ENCODE measurements at places on chromosomes 4 and X. TPM values are rescaled to one million over a fixed set of nuclear protein-coding genes. Genes with fewer than 3 reads are reported as not detected.

DNA sequence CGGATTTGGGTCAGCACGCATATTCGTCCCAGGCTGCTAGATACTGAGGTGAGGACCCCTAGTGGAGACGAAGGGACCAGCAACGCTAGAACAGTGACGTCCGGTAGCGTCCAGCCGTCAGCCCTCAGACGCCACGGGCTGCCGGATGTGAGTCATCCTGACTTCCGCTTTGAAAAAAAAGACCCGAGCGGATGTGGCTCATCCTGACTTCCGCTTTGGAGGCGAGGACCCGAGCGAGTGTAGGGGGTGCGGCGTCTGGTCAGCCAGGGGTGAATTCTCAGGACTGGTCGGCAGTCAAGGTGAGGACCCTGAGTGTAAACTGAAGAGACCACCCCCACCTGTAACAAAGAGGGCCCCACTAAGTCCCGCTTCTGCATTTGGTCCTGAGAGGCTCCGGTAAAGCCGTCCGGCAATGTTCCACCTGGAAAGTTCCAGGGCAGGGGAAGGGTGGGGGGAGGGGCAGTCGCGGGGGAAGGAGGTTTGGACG is at the start of gene MAGEB2:
Gene MAGEB2 (plus strand): TSS at position 207 of the 487 bp plus-strand sequence. CDS start 3,018 bp downstream, outside the sequence.
- H3K27me3 ChIP-seq, result peaks cover 9% of the 10 kb centered on the region
- H3K27ac ChIP-seq, result no peak within 1 kb of the TSS
- H3K36me3 ChIP-seq, result no peaks in the 10 kb centered on the region
- DNase-seq, result no peak

- H3K4me3 ChIP-seq, result no peak overlapping the region
- no peak overlapping the region for H3K27ac ChIP-seq
- H3K27me3 ChIP-seq, result no peaks in the 10 kb centered on the region
- H3K36me3 ChIP-seq, result no peaks in the 10 kb centered on the region
Observed at GRCh38 chr4:35867057-35867456, 377.3 kb downstream of the ARAP2 start.

- H3K27me3 ChIP-seq, result no peaks in the 10 kb centered on the region
- no peak overlapping the region for H3K27ac ChIP-seq
- no peaks in the 10 kb centered on the region for H3K36me3 ChIP-seq
Observed at GRCh38 chr4:80614319-80614718, 278.8 kb downstream of the CFAP299 start.

- no peaks in the 10 kb centered on the region for H3K27me3 ChIP-seq
- peaks cover 6% of the 10 kb centered on the region for H3K4me1 ChIP-seq
- H3K27ac ChIP-seq, result no peak overlapping the region
- H3K36me3 ChIP-seq, result peaks cover 5% of the 10 kb centered on the region
Observed at GRCh38 chrX:55767100-55767499, 49.6 kb downstream of the RRAGB start.

GRCh38 chr4:1658146-1658545 is 26.0 kb downstream of the FAM53A start:
- H3K27me3 ChIP-seq, result peaks cover 2% of the 10 kb centered on the region
- H3K4me1 ChIP-seq, result no peaks in the 10 kb centered on the region
- H3K4me3 ChIP-seq, result no peak overlapping the region
- DNase-seq, result no peak
- H3K27ac ChIP-seq, result no peak overlapping the region
- no peaks in the 10 kb centered on the region for H3K36me3 ChIP-seq

DNA sequence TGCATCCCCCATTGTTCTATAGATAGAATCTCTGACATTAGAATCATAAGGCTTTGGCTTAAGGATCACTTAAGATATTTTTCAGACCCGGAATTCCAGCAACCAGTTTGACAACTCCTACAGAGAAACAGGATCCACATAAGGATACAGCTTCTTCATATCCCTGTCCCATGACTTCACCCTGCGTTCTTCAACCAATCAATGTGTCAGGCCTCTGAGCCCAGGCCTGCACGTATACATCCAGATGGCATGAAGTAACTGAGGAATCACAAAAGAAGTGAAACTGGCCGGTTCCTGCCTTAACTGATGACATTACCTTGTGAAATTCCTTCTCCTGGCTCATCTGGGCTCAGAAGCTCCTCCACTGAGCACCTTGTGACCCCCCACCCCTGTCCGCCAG is 85.1 kb downstream of the MFAP3L start:
- peaks cover 8% of the 10 kb centered on the region for H3K27me3 ChIP-seq
- peaks cover 6% of the 10 kb centered on the region for H3K4me1 ChIP-seq
- H3K4me3 ChIP-seq, result no peak overlapping the region
- H3K36me3 ChIP-seq, result no peaks in the 10 kb centered on the region

GRCh38 chr4:7506119-7506518 is 71.4 kb upstream of the PSAPL1 start:
- H3K27me3 ChIP-seq, result peaks cover 52% of the 10 kb centered on the region
- no peak for DNase-seq
- peaks cover 6% of the 10 kb centered on the region for H3K4me1 ChIP-seq
- no peaks in the 10 kb centered on the region for H3K36me3 ChIP-seq
- no peak overlapping the region for H3K27ac ChIP-seq

DNA sequence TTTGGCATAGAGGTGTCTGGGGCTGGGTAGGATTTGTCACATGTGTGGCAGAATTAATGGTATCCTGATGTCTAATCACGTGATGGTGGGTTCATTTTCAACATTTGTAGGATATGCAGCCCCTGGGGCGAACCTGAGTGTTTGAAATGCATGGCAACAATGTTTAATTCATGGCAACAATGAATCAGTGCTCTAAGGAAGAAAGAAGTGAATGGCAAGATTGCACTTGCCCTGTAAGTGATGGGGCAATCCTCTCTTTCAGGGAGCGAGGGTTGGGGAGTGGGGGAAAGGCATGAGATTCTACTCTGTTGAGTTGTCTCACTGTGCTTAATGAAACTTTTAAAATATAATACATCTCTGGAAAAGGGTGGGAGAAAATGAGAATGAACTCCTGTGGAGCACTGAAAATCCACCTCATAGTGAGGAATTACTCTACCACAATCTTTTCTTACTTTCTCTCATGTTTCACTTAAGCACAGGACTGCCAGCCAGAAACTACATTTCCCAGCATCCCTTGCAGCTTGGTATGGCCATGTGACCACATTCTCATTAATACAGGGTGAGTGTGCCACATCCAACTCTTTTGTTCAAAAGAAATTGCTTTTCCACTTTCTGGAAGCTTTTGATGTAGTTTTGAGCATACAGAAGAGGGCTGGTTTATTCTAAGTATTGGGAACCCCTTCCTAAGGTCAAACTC is 64.0 kb upstream of the PGM2 start:
- peak; percentile 29 for DNase-seq
- H3K4me3 ChIP-seq, result no peak overlapping the region
- peaks cover 5% of the 10 kb centered on the region for H3K4me1 ChIP-seq
- peaks cover 24% of the 10 kb centered on the region for H3K27me3 ChIP-seq

DNA sequence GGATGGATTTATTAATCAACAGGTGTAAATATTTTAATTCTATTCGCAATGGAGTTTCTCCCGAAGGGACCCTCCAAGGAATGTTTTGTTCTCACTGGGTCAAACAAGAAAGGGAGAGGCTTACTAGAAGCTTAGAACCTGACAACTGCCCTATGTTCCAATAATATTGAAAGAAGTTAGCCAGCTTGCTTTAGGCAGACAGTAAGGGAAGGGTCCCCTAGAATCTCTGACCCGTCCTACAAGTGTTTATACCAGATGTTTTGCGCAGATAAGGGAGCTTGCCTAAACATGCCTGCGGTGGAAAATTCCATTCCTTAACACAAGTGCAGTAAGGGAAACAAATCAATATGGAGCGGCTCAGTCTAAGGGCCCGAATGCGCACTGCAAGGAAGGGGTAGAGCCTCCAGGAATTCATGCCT is 17.7 kb downstream of the IL21 start:
- no peak overlapping the region for H3K4me3 ChIP-seq
- peaks cover 11% of the 10 kb centered on the region for H3K4me1 ChIP-seq
- H3K36me3 ChIP-seq, result no peaks in the 10 kb centered on the region
- no peak overlapping the region for H3K27ac ChIP-seq
- DNase-seq, result no peak

- no peaks in the 10 kb centered on the region for H3K27me3 ChIP-seq
- no peak overlapping the region for H3K4me3 ChIP-seq
- no peaks in the 10 kb centered on the region for H3K36me3 ChIP-seq
- H3K27ac ChIP-seq, result no peak overlapping the region
Observed at GRCh38 chrX:121671649-121672048, 624.2 kb downstream of the GLUD2 start.

DNA sequence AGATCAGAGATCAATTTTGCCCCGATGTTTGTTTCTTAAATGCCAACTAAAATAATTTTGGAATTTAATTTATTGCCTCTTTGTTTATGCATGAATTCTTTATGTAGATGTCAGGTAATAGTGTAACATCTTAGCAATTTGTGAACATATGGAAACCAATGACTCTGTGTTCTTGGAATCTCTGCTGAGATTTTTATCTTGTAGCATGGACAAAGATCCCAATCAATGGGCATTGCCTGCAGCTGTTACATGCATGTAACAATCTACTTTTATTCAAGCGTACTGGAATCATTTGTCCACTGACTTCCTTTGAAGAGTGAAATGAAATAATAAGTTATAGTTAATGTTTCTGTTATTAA is 61.6 kb upstream of the ARSJ start:
- H3K27me3 ChIP-seq, result no peaks in the 10 kb centered on the region
- DNase-seq, result peak; percentile 47
- peak overlapping the region; percentile 40 for H3K4me3 ChIP-seq
- peaks cover 40% of the 10 kb centered on the region for H3K4me1 ChIP-seq
- H3K36me3 ChIP-seq, result no peaks in the 10 kb centered on the region

GRCh38 chr4:140152751-140153418 is 1.1 kb downstream of the MAML3 start:
- H3K4me3 ChIP-seq, result peak overlapping the region; percentile 97
- no peaks in the 10 kb centered on the region for H3K27me3 ChIP-seq
- no peak for DNase-seq
- H3K36me3 ChIP-seq, result no peaks in the 10 kb centered on the region
- H3K4me1 ChIP-seq, result peaks cover 19% of the 10 kb centered on the region
- H3K27ac ChIP-seq, result peak overlapping the region; percentile 89

GRCh38 chrX:150357790-150358189 is 5.3 kb upstream of the MAMLD1 start:
- no peak for DNase-seq
- no peaks in the 10 kb centered on the region for H3K36me3 ChIP-seq
- no peak overlapping the region for H3K4me3 ChIP-seq
- H3K27me3 ChIP-seq, result no peaks in the 10 kb centered on the region
- H3K27ac ChIP-seq, result no peak overlapping the region
- H3K4me1 ChIP-seq, result peaks cover 6% of the 10 kb centered on the region

The RAP1GDS1 gene
- total RNA-seq, result 79.3 TPM

The SLC25A5 gene
- 262 TPM for total RNA-seq

The SOWAHB gene
- 0.09 TPM for total RNA-seq

The PRDM5 gene
- total RNA-seq, result 8.0 TPM

The KDR gene
- not detected for total RNA-seq

The IGFBP7 gene
- total RNA-seq, result 489 TPM

The RTL5 gene
- 1.5 TPM for total RNA-seq

The PCDH7 gene
- total RNA-seq, result 0.20 TPM

Data from HFFc6 (cell line).